ENCODE measurements at places on chromosomes 16 and 17. TPM values are rescaled to one million over a fixed set of nuclear protein-coding genes. Genes with fewer than 3 reads are reported as not detected.

- no peak for DNase-seq
- H3K4me1 ChIP-seq = no peaks in the 10 kb centered on the region
- H3K27me3 ChIP-seq = peaks cover 92% of the 10 kb centered on the region
- no peak overlapping the region for H3K4me3 ChIP-seq
- no peaks in the 10 kb centered on the region for H3K36me3 ChIP-seq
Observed at GRCh38 chr17:6427279-6427781, 7.6 kb downstream of the AIPL1 start.

DNA sequence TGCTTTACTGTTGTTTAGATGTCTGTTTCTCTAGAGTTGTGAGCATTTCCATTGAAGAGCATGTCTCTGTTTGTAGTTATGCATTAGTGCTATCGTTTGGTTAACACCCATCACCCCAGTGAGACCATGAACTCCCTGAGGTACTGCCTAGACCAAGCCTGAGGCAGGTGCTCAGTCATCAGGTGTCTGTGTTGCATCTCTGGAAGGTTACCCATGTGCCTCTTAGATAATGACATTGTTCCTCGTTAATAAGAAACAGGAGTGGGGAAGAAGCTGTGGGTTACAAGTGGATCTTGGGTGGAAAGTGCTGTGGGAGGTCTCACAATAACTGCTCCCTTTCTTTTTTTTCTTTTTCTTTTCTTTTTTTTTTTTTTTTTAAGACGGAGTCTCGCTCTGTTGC is 18.3 kb downstream of the DNAJA3 start:
- no peak overlapping the region for H3K27ac ChIP-seq
- H3K27me3 ChIP-seq = no peaks in the 10 kb centered on the region
- no peak for DNase-seq
- H3K4me1 ChIP-seq = no peaks in the 10 kb centered on the region
- H3K4me3 ChIP-seq = no peak overlapping the region

- H3K27ac ChIP-seq = peak overlapping the region; percentile 49
- 0 out of 2 replicates have a peak, but pooled peaks cover 8% of the 10 kb centered on the region for H3K4me1 ChIP-seq
- H3K36me3 ChIP-seq = peaks cover 18% of the 10 kb centered on the region
- DNase-seq = no peak
- H3K27me3 ChIP-seq = no peaks in the 10 kb centered on the region
- H3K4me3 ChIP-seq = no peak overlapping the region
Observed at GRCh38 chr16:11833951-11834695, 17.2 kb downstream of the RSL1D1 start.

DNA sequence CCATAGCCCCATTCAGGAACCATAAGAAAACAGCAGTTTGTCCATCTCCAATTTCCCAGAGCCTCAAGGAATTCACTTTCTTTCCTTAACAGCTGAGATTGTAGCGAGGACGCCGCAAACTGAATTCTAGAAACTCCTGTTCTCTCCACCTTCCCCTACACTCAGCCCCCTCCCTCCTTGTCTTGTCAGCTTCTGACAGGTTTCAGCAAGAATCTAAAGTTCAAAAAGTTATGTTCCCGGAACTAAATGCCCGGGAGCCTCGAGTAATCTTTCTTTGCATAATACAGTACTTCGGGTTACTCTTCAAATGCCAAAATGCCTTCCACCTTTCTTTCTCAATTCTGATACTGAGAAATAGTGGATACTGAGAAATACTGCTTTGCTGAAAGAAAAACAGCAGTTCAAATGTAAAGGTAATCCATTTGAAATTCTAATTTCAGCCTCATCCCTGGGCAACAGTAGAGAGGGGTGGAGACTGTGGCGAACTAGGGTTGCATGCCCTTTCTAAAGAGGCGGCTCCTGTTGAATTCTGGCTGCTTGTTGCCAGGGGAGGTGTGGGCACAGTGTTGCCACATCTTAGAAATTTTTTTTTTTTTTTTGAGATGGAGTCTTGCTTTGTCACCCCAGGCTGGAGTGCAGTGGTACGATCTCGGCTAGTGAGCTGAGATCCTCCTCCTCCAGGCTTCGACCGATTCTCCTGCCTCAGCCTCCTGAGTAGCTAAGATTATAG is 63.5 kb upstream of the USP7 start:
- no peaks in the 10 kb centered on the region for H3K27me3 ChIP-seq
- no peaks in the 10 kb centered on the region for H3K36me3 ChIP-seq
- H3K4me3 ChIP-seq = no peak overlapping the region
- no peak overlapping the region for H3K27ac ChIP-seq

GRCh38 chr17:1992541-1992940 is 32.6 kb downstream of the RTN4RL1 start:
- no peak for DNase-seq
- no peaks in the 10 kb centered on the region for H3K27me3 ChIP-seq
- H3K27ac ChIP-seq = no peak overlapping the region
- H3K36me3 ChIP-seq = no peaks in the 10 kb centered on the region
- no peak overlapping the region for H3K4me3 ChIP-seq

GRCh38 chr17:72299592-72299991 is 178.8 kb downstream of the SOX9 start:
- H3K36me3 ChIP-seq = no peaks in the 10 kb centered on the region
- H3K27ac ChIP-seq = no peak overlapping the region
- no peaks in the 10 kb centered on the region for H3K27me3 ChIP-seq
- peaks cover 23% of the 10 kb centered on the region for H3K4me1 ChIP-seq
- H3K4me3 ChIP-seq = no peak overlapping the region

GRCh38 chr17:83132251-83133081 is 53.1 kb downstream of the METRNL start:
- H3K36me3 ChIP-seq = no peaks in the 10 kb centered on the region
- DNase-seq = peak; percentile 43
- peaks cover 24% of the 10 kb centered on the region for H3K4me1 ChIP-seq
- H3K27ac ChIP-seq = no peak overlapping the region
- no peak overlapping the region for H3K4me3 ChIP-seq

DNA sequence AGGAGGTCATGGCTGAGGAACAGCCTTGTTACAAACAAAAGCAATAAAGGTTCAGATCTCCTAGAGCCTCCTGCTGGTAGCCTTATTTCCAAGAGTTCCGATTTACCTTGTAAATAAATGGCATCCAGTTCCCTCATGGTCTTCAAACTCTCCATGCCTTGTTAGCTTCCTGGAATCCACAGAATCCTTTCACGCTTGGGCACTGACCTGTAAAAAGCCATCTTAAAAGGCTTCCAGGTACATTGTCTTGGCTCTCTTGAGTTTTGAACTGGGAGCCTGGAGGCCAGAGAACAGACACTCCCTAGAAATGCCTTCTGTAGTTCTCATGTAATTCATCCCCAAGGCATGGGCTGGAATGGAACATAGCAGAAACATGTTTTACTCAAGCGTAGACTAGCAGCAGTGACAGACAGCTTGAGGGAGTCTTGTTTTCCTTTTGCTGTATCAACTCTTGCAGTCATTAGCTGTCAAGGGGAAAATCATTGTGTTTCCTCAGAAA is 207.9 kb downstream of the SNX29 start:
- DNase-seq = no peak
- peaks cover 33% of the 10 kb centered on the region for H3K4me1 ChIP-seq
- no peak overlapping the region for H3K4me3 ChIP-seq

- H3K27ac ChIP-seq = no peak overlapping the region
- H3K4me3 ChIP-seq = no peak overlapping the region
- peaks cover 67% of the 10 kb centered on the region for H3K36me3 ChIP-seq
- H3K27me3 ChIP-seq = no peaks in the 10 kb centered on the region
- DNase-seq = peak; percentile 11
- H3K4me1 ChIP-seq = no peaks in the 10 kb centered on the region
Observed at GRCh38 chr17:46035112-46035818, 36.2 kb downstream of the STH start.

GRCh38 chr17:75827308-75828075 is 16.7 kb downstream of the UNC13D start:
- peak overlapping the region; percentile 12 for H3K27ac ChIP-seq
- no peaks in the 10 kb centered on the region for H3K36me3 ChIP-seq
- H3K4me3 ChIP-seq = no peak overlapping the region
- DNase-seq = no peak
- no peaks in the 10 kb centered on the region for H3K27me3 ChIP-seq
- no peaks in the 10 kb centered on the region for H3K4me1 ChIP-seq

- H3K36me3 ChIP-seq = no peaks in the 10 kb centered on the region
- DNase-seq = no peak
- H3K4me3 ChIP-seq = no peak overlapping the region
Observed at GRCh38 chr16:56614549-56614991, 6.2 kb downstream of the MT2A start.

GRCh38 chr16:30691907-30692306 is 7.1 kb upstream of the SRCAP start:
- no peak for DNase-seq
- H3K4me1 ChIP-seq = peaks cover 1% of the 10 kb centered on the region
- no peaks in the 10 kb centered on the region for H3K27me3 ChIP-seq

- no peaks in the 10 kb centered on the region for H3K4me1 ChIP-seq
- no peaks in the 10 kb centered on the region for H3K36me3 ChIP-seq
- H3K27ac ChIP-seq = no peak overlapping the region
- peaks cover 26% of the 10 kb centered on the region for H3K27me3 ChIP-seq
Observed at GRCh38 chr16:87507351-87508069, 14.7 kb upstream of the ZCCHC14 start.

DNA sequence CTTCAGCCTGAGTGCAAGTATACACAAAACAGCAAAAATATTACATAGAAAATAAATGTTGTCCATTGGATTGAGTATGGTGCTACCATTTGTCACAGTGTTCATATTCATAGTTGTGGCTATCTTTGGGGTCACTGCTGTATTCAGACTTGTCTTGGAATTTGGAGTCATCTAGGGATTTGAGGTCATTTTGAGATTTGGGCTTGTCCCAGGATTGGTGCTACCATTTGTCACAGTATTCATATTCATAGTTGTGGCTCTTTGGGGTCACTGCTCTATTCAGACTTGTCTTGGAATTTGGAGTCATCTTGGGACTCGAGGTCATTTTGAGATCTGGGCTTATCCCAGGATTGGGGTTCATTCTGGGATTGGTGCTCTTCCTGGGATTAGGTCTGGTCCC is 24.8 kb downstream of the OMG start:
- H3K27ac ChIP-seq = no peak overlapping the region
- peaks cover 33% of the 10 kb centered on the region for H3K4me1 ChIP-seq
- H3K36me3 ChIP-seq = peaks cover 9% of the 10 kb centered on the region
- DNase-seq = no peak
- H3K4me3 ChIP-seq = no peak overlapping the region
- no peaks in the 10 kb centered on the region for H3K27me3 ChIP-seq

GRCh38 chr17:63476854-63477479 is at the start of gene ACE:
Gene ACE (plus strand): TSS chr17:63477061. CDS start chr17:63477095, 34 bp downstream.
- peaks cover 5% of the 10 kb centered on the region for H3K4me1 ChIP-seq
- DNase-seq = no peak

DNA sequence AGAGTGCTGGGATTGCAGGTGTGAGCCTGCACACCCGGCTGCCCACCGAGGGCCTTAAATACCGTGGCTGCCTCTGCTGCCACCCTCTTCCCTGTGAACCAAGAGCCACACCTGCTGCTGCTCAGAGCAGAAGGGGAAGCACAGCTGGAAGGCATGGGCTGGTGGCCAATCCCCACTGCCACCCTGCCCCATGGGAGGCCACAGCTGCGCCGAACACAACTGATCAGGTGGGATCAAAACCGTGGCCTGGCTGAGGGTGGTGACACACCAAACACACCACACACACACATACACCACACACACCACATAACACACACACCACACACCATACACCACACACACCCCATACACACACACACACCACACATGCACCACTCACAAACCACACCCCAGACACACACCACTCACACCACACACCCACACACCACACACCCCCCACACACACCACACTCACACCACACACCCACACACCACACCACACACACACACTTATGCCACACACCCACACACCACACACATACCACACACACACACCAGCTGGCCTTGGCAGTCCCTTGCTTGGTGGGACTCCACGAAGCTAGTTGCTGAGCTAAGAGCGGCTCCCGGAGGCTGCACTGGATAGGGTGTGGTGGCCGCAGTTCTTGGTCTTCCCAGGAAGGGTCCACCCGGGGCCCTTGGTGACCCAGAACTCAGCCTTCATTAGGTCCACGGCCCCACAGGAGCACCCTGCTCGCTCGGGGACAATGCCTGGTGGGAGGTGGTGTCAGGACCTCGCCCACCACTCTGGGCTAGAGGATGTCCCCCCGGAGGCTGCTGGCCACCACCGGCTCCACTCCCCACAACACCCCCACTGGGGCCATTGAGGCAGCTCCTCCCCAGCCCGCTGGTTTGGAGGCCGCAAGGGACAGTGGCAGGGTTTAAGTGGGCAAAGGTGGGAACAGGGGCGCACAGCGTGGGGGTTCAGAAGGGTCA is 14.9 kb downstream of the CEP131 start:
- H3K27ac ChIP-seq = no peak overlapping the region
- H3K4me1 ChIP-seq = no peaks in the 10 kb centered on the region
- no peaks in the 10 kb centered on the region for H3K36me3 ChIP-seq

GRCh38 chr16:26601335-26601734 is 465.4 kb upstream of the C16orf82 start:
- H3K27me3 ChIP-seq = peaks cover 26% of the 10 kb centered on the region
- H3K4me1 ChIP-seq = no peaks in the 10 kb centered on the region
- no peaks in the 10 kb centered on the region for H3K36me3 ChIP-seq
- no peak overlapping the region for H3K4me3 ChIP-seq
- H3K27ac ChIP-seq = no peak overlapping the region
- no peak for DNase-seq

- peak overlapping the region; percentile 96 for H3K27ac ChIP-seq
- DNase-seq = peak; percentile 56
- 0 out of 2 replicates have a peak overlapping the region, but pooled peaks have one; percentile 25 for H3K4me3 ChIP-seq
- H3K27me3 ChIP-seq = no peaks in the 10 kb centered on the region
- peaks cover 8% of the 10 kb centered on the region for H3K36me3 ChIP-seq
- H3K4me1 ChIP-seq = peaks cover 61% of the 10 kb centered on the region
Observed at GRCh38 chr16:57993438-57993837, 7.0 kb downstream of the ZNF319 start.

DNA sequence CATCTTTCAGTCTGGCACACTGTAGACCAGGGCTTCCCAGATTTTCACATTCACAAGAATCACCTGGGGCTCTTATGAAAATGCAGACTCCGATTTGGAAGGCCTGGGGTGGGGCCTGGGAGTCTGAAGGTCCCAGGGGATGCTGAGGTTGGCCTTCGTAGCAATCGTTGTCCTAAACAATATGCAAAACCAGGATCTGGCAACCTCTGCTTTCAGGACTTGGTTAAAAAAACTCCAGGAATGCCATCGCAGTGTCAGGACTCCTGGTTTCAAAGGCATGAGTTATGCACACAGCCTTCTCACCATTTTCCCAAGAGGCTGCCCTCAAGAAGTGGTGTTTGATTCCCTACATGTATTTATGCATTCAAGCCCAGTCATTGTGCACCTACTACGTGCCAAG is 6.7 kb downstream of the CLEC19A start:
- no peak overlapping the region for H3K27ac ChIP-seq
- H3K27me3 ChIP-seq = no peaks in the 10 kb centered on the region
- no peak for DNase-seq
- H3K4me3 ChIP-seq = no peak overlapping the region
- peaks cover 8% of the 10 kb centered on the region for H3K4me1 ChIP-seq
- no peaks in the 10 kb centered on the region for H3K36me3 ChIP-seq

The ABAT gene
- total RNA-seq = 8.6 TPM

The CCL14 gene
- total RNA-seq = not detected

The CDH1 gene
- total RNA-seq = 117 TPM

All from PC-9 (cell line).